ENCODE measurements at places on chromosomes 1 and 21. TPM values are rescaled to one million over a fixed set of nuclear protein-coding genes. Genes with fewer than 3 reads are reported as not detected.

- no peaks in the 10 kb centered on the region for H3K4me1 ChIP-seq
- peak overlapping the region; percentile 14 for H3K27ac ChIP-seq
- H3K4me3 ChIP-seq: no peak overlapping the region
These were observed 64.1 kb downstream of the USP24 start for GRCh38 chr1:55150880-55151588.

DNA sequence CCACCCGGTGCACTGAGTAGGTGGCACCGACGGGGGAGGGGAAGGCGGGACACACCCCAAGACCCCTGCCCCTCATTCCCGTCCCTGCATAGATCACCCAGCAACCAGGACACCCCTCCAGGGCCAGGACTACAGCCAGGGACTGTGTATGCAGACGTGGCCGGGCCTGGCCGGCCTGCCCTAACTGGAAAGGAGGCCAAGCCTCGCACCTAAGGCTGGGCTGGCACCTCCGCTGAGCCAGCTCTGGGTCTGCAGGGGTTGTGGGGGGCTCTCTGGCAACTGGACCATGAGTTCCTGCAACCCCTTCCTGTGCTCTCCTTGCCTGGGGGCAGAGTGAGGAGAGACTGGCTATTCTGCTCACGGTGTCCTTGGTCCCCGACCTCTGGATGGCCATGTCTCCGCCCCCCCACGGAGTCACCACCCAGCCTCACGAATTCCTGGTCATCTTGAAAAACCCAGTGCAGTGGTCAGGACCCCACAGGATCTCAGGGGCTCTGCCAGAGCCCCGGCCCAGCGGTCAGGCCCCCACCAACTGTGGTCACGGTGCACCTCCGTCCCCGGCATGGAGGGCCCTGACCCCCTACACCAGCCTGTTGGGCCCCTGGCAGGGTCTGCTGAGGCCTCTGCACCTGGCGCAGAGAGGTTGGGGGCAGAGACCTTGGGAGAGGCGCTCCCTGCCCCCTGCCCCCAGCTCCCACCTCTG, 1.1 kb upstream of the FNDC10 start:
- H3K4me3 ChIP-seq: peak overlapping the region; percentile 52
- H3K4me1 ChIP-seq: peaks cover 30% of the 10 kb centered on the region
- no peak for DNase-seq
- no peak overlapping the region for H3K27ac ChIP-seq

- H3K36me3 ChIP-seq: no peaks in the 10 kb centered on the region
- H3K4me1 ChIP-seq: peaks cover 3% of the 10 kb centered on the region
- H3K4me3 ChIP-seq: no peak overlapping the region
- no peaks in the 10 kb centered on the region for H3K27me3 ChIP-seq
These were observed 49.5 kb downstream of the SCMH1 start for GRCh38 chr1:41192456-41193178.

DNA sequence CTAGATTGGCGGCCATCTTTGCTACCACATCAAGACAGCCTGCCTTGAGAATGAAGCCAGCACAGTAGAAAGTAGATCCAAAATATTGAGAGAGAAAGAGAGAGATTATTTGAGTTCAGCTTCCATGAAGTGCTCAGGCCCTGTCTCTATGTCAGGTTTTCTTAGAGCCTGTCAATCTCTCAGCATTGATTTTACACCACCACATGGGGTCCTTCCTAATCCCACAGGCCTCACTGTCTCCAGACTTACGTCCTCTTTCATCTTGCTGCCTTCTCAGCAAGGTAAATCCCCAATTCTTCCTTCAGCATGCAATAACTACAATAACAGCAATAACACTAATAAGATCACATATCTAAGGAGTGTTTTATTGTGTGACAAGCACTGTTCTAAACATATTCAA, 21.0 kb downstream of the DYNLT5 start:
- no peaks in the 10 kb centered on the region for H3K27me3 ChIP-seq
- no peaks in the 10 kb centered on the region for H3K36me3 ChIP-seq
- no peaks in the 10 kb centered on the region for H3K4me1 ChIP-seq
- no peak for DNase-seq

DNA sequence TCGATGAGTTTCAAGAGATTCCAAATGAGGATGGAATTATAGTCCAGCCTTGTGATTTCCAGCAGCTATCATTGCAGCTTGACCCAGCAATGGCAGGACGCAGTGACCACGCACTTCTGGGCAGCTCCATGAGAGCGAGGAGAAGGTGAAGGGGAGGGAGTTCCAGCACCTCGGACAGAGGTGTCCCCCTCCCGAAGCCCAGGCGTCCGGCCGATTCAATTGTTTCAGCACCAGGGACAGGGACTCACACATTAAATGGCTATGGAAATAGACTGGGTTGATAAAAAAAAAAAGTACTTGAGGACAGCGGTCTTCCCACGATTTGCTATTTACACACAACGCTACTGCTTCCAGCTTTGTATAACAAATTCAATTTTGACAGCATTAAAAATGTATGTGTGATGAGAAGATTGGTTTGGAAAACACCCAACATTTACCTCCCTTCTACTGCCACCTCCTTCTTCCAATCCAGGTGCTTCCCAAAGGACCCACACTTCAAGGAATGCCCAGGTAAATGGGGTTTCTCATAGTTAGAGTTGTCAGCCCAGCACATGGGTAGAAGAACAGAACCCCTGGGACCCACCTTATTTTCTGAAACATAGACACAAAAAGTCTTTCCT, 71.8 kb downstream of the DISP3 start:
- no peaks in the 10 kb centered on the region for H3K4me1 ChIP-seq
- no peak overlapping the region for H3K4me3 ChIP-seq
- no peaks in the 10 kb centered on the region for H3K36me3 ChIP-seq
- H3K27me3 ChIP-seq: peaks cover 50% of the 10 kb centered on the region
- H3K27ac ChIP-seq: no peak overlapping the region

DNA sequence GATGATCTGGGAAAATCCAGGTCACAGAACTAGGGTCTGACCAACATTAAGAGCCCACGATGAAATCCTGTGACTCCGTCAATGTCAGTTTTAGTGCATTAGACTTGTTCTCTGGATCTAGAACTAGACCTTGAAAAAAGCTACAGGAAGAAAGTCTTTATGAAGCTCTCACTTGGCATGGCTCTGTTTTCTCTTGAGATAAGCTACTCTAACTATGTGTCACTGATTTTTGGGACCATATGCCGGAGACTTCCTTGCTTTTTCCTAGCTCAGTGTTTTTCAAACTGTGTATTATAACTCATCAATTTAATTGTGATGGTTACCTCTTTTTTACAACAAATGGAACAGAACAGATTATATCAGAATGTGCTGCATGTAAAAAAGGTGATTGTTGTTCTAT, 379.7 kb upstream of the DAB1 start:
- H3K27me3 ChIP-seq: no peaks in the 10 kb centered on the region
- H3K4me1 ChIP-seq: no peaks in the 10 kb centered on the region
- H3K4me3 ChIP-seq: no peak overlapping the region
- DNase-seq: no peak
- no peaks in the 10 kb centered on the region for H3K36me3 ChIP-seq
- no peak overlapping the region for H3K27ac ChIP-seq

GRCh38 chr1:53089478-53090226, 27.6 kb downstream of the PODN start:
- no peaks in the 10 kb centered on the region for H3K27me3 ChIP-seq
- no peaks in the 10 kb centered on the region for H3K36me3 ChIP-seq
- no peak overlapping the region for H3K27ac ChIP-seq
- H3K4me1 ChIP-seq: peaks cover 6% of the 10 kb centered on the region
- DNase-seq: no peak

DNA sequence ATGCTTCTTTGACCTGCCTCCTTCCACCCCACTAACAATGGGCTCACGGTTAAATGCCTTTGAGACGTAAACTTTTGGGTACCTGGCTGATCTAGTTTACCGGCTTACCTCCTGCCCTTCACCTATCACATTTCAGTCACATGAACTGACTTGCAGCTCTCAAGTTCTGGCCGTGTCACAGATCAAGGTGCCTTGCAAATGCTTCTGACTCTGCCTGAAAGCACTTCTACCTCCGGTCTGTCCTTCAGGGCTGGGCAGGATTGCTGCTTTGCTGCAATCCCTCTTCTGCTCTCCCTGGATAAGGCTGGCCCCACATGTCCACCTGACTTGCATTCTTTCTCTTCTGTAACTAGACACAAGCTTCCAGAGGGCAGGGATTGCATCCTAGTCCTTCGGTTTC, 69.0 kb downstream of the GRIK1 start:
- H3K27ac ChIP-seq: no peak overlapping the region
- no peak for DNase-seq
- H3K4me3 ChIP-seq: no peak overlapping the region
- no peaks in the 10 kb centered on the region for H3K36me3 ChIP-seq

- H3K4me3 ChIP-seq: no peak overlapping the region
- H3K36me3 ChIP-seq: no peaks in the 10 kb centered on the region
- DNase-seq: no peak
- no peaks in the 10 kb centered on the region for H3K4me1 ChIP-seq
These were observed 18.3 kb upstream of the HJV start for GRCh38 chr1:146039844-146040194.

DNA sequence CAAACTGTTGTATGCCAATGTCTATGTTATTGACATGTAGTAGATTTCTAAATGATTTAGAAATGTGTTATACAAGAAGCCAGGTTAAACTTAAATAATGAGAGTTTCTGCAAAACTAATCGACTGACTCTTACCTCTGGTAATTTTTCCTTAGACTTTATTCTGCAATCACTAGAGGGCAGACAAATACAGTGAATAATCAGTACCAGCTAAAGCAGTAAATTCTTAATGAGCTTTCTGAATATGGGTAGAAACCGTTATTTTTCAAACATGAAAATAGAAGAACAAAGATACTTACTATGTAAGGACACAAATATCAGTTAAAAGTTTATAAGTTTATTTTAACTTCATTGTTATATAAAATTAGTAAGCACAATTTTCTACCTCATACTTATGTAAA, 97.9 kb upstream of the RGS1 start:
- H3K4me1 ChIP-seq: peaks cover 4% of the 10 kb centered on the region
- no peak for DNase-seq
- H3K27ac ChIP-seq: no peak overlapping the region
- H3K4me3 ChIP-seq: no peak overlapping the region

GRCh38 chr1:200130552-200130951, 103.0 kb downstream of the NR5A2 start:
- H3K27me3 ChIP-seq: no peaks in the 10 kb centered on the region
- H3K4me3 ChIP-seq: no peak overlapping the region
- H3K4me1 ChIP-seq: peaks cover 10% of the 10 kb centered on the region
- no peak overlapping the region for H3K27ac ChIP-seq
- no peak for DNase-seq

DNA sequence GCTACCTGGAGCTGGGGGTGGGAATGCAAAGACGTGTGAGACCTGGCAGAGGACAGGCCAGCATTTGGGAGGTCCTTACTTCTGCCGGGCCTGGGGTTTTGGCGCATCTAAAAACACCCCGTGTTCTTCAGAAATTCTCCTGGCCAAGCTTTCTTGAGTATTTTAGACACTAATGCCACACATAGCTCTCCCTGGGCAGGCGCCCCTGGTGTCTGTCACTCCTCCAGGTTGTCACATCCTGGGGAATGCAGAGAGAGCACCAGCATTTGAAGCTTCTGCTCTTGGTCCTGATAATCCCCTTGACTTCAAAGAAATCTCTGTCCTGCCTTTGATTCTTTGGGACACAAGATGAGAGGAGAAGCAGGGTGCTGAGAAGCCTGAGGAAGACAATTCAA, 6.0 kb downstream of the CAPN9 start:
- no peak for DNase-seq
- H3K36me3 ChIP-seq: no peaks in the 10 kb centered on the region
- no peak overlapping the region for H3K4me3 ChIP-seq
- H3K4me1 ChIP-seq: peaks cover 14% of the 10 kb centered on the region
- no peak overlapping the region for H3K27ac ChIP-seq

DNA sequence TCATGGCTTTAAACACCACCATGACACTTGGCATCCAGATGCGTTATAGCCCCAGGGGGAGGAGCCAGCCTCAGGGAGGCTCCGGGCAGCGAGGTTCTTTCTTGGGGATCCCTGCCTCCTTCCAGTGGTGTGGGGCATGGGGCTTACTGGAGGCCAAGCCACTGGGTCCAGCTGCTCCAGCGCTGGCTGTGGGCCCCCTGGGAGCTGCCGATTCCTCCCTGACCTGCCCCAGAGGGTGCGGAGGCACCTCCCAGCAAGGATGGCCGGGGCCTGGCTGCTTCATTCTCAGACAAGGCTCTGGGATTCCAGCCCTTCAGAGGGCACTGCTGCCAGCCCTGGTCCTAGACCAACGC, 159.3 kb downstream of the PEX14 start:
- H3K4me3 ChIP-seq: no peak overlapping the region
- H3K36me3 ChIP-seq: peaks cover 42% of the 10 kb centered on the region
- peaks cover 18% of the 10 kb centered on the region for H3K27me3 ChIP-seq
- peak overlapping the region; percentile 60 for H3K27ac ChIP-seq
- no peak for DNase-seq

DNA sequence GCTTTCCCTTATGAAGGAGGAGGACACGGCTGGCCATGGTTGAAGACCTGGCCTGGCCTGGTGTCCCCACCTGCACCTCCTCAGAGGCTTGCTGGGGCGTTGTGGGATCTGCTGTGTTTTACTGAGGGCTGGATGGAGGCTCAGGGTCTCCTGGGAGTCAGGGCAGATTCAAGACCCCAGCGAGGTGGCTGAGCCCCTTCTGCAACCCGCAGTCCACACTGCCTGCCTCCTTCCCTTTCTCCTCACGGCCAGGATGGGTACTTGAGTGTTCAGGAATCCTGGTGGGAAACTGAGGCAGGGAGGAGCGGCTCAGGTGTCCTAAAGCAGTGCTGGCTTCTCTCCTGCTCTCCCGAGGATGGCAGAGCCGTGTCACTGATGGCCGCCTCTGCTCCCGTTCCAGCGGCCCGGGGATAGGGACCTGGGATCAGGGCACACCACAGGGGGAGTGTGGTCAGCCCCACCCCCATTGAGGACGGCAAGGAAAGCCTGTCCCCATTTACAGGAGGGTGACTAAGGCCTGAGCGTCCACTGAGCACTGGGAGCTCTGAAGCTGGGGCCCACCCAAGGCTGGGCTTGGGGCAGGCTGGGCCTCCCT, 47.5 kb downstream of the TRPM2 start:
- DNase-seq: peak; percentile 55
- H3K27ac ChIP-seq: no peak overlapping the region
- H3K27me3 ChIP-seq: no peaks in the 10 kb centered on the region
- no peaks in the 10 kb centered on the region for H3K4me1 ChIP-seq

The AK5 gene
- 0.46 TPM for polyA plus RNA-seq

The CLIC6 gene
- 38.8 TPM for polyA plus RNA-seq

The TPR gene
- 131 TPM for polyA plus RNA-seq

The MAP3K6 gene
- 23.6 TPM for polyA plus RNA-seq

The PRDM16 gene
- polyA plus RNA-seq: 16.6 TPM

The CCNL2 gene
- polyA plus RNA-seq: 287 TPM
